ENCODE measurements at places on chromosomes 3 and 15.
A peak's percentile ranks its signal among the peaks of the same experiment; 100 is the strongest.

GRCh38 chr3:184015381-184016019, 2.2 kb downstream of the ABCC5 start:
- DNase-seq, result no peak

DNA sequence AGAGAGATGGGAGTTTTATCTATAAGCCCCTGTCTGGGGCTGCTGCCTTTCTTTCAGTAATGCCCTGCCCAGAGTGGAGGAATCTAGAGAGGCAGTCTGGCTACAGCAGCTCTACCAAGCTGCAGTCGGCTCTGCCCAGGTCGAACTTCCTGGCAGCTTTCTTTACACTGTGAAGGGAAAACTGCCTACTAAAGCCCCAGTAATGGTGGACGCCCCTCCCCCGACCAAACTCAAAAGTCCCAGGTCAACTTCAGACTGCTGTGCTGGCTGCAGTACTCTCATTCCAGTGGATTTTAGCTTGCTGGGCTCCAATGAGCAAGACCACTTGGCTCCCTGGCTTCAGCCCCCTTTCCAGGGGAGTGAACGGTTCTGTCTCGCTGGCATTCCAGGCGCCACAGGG, 65.9 kb upstream of the RARB start:
- DNase-seq, result no peak

- DNase-seq, result no peak
Observed at GRCh38 chr15:32824777-32825176, 107.0 kb downstream of the GREM1 start.

DNA sequence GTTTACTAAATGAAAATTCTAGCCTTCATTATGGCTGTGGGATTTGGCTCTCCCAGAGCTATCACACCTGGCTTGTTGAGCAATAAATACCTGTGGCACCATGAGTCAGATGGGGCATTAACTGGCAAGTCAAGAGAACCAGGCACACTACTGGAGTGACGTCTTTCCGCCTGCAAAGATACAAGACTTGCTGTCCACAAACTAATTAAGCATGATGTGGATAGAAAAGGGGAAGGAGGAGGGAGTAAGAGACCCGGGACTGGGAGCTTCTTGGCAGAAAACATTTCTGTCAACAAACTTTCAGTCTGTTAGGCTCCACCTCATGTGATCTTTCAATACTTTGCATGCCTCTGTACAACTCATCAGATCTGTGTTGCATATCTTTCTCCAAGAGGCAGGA, 56.5 kb downstream of the CLDN1 start:
- no peak for DNase-seq

DNA sequence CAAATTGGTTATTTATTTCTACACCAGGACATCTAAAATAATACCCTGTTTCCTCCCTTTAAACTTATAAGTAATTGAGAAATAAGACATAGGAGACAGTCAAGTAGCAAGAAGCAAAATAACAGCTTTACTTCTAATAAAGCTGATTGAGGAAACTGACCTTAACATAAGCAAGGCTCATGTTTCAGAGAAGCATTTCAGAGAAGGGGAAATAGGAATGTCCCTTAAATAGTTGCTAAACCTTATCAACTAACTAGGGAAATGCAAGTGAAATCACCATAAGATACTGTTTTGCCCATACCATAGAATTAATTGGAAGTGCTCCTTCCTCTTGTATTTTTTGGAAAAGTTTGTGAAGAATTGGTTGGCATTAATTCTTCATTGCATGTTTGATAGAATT, 84.9 kb downstream of the B3GALNT1 start:
- no peak for DNase-seq

- no peak for DNase-seq
Observed at GRCh38 chr3:70431911-70432310, 119.5 kb upstream of the MDFIC2 start.

DNA sequence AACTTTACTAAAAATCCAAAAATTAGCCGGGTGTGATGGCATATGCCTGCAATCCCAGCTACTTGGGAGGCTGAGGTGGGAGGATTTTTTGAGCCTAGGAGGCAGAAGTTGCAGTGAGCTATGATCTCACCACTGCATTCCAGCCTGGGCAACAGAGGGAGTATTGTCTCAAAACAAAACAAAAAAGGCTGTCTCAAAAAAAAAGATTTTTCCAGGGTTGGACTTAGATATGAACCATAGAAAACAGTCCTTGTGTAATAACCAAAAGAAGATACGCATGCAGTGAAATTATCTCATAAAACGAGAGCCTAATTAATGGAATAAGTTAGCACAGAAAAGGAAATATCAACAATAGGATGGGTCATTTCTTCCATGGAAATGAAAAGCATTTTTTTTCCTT, 320.4 kb upstream of the RASGRP1 start:
- DNase-seq, result no peak

- no peak for DNase-seq
Observed at GRCh38 chr3:169668957-169669741, 5.6 kb upstream of the MECOM start.

DNA sequence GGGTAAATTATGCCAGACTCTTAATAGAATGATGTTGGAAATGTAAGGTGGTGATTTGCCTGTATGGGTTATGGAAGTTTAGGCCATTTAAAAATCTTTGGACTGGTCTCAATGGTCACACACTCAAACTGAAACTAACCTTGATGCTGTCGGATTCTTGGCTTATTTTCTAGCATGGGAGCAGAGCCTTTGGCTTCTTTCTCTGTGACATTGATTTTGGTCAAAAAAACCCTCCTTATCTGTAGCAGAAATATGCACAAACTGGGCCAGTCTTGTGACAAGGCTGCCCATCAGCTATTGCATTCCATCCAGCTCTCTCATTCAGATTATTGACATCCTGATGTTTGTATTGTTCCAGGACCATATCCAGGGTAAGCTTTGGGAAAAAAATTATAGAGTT, 35.9 kb downstream of the ARPP21 start:
- DNase-seq, result no peak

GRCh38 chr15:73493922-73494321, 51.0 kb downstream of the REC114 start:
- no peak for DNase-seq

DNA sequence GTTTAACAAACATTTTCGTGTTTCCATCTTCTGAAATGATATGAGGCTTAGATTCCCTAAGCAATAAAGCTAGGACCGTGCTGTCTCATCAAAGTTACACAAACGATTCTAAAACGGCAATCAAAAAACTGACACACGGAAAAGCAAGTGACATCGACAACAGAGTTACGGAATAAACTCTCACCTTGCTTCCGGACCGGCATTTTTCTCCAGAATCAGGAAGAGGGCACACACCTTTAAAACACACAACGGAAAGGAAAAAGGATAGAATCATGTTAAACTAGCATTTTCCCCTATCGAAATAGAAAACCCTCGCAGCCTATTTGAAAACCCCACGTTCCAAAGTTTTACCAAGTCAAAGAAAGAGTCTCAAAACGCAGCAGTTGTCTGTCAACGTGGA, 1.4 kb downstream of the DLG1 start:
- DNase-seq, result no peak

GRCh38 chr3:188827576-188827975, 344.2 kb upstream of the TPRG1 start:
- DNase-seq, result no peak

DNA sequence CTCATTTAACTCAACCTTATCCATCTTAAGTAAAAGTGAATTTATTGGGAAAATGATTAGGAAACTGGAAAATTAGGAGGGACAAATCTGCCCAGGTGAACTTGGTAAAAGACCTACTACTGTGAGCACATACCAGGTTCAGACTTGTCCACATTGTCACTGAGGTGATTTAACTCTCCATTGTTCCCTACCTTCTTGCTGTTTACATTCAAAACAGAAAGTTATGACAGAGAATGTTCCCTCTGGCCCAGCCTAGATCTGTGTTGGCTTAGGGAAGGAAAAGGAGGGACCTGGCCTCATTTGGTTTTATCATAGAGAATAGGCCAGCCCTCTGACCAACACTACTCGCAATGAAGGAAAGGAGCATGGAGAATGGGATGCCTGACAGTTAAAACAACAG, 117.6 kb downstream of the SATB1 start:
- DNase-seq, result no peak

DNA sequence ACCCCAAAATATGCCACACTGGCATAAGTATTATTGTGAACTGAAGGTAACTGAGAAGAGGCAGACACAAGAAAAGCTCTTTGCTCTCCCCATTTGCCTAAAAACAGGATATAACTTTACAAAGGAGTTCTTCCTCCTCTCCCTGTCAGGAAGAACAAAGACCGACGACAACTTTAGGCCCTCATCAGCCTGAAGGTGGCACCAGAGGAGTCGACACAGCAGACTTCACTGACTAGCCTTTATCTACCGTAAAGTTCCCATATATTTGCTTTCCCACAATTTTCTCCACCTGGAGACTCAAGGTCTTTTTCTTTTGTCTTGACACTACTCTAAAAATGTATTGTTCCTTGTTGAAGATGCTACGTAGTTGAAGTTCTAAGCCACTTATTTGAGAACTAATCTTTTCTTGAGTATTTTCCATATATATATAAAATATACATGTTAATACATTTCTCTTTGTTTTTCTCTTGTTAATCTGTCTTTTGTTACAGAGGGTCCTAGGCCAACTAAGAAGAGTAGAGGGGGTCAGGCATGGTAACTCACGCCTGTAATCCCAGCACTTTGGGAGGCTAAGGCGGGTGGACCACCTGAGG, 16.2 kb upstream of the XIRP1 start:
- peak; percentile 46 for DNase-seq

GRCh38 chr3:159178209-159178897, 376.5 kb downstream of the MFSD1 start:
- DNase-seq, result no peak

- DNase-seq, result no peak
Observed at GRCh38 chr3:195001961-195002861, 268.7 kb downstream of the XXYLT1 start.

DNA sequence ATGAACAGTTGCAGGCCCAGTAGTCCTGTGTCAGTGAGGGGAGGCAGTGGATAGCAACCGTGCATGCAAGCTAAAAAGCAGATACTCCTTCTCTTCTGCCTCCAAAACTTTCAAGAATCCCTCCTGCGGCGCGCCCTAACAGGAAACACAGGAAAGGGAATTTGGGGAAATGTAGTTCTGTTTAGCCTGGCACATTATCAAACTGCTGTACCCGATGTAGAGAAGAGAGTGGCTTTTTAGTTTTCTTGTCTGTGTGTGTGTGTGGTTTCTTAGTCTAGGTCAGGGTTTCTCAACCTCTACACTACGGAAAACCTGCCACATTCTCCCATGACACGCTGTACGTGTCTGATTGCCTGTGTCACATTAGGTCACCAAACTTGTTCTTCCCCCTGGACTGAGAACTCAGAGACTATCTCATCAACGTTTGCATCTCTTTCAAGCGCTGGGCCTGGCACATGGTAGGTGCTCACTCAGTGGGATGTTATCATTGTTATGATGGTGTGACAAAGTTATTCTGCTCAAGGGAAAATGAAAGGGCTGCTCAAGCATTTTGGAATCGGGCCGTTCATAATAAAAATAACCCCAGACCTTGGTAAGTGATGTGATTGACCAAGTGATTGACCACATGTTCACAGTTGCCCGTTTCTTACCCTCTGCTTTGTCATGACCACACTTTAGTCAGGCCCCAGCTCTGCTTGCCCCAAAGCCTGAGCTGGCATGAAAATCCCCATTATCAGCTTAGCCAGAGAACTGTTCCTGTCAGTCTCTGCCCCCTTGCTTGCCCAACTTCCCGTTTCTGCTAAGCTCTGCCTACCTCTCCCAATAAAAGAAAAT, 33.2 kb downstream of the TM4SF4 start:
- DNase-seq, result no peak

GRCh38 chr3:194294199-194294894, 56.8 kb downstream of the CPN2 start:
- no peak for DNase-seq

DNA sequence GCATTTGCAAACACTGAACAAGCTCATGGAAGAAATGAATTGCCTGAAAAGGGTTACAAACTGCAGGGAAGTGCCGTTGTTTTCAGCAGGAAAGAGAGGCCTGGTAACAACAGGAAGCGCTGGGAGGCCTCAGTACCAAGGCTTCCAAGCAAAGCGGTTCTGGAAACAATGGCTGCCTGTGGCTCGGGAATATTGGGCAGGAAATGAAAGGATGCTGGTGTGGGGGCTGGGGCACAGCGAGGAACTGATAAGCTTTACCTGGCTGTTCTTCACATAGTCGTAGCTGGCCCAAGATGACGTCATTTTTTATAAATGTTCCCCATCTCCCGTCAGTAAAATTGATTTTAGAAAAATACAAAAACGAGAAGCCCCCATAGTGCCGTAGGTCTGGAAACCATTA, 55.9 kb downstream of the ARHGAP31 start:
- DNase-seq, result no peak

DNA sequence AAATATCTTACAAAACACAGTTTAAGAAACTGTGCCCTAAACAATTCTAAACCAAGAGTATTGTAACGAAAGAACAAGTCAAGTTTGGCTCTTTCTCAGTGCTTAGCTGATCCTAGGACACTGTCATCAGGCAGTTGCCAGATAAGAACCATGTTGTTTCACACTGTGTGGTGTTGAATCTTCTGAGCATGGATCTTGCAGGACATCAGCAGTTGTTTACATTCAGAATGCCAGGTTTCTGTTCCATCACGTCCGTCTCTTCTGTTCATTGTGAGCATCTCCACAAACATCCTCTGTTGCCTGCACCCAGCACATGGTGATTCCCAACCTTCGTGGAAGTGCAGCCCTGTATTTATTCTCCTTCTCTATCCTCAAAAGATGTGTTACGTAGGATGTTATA, 67.9 kb downstream of the DCUN1D1 start:
- no peak for DNase-seq
